Stimulated activated naive CD8-positive, alpha-beta T cell treated with anti-CD3 and anti-CD28 coated beads, Interleukin-15, amount 100 ng/mL, for 72 hours (primary cell): ENCODE measurements at places on chromosomes 13 and 19.

DNA sequence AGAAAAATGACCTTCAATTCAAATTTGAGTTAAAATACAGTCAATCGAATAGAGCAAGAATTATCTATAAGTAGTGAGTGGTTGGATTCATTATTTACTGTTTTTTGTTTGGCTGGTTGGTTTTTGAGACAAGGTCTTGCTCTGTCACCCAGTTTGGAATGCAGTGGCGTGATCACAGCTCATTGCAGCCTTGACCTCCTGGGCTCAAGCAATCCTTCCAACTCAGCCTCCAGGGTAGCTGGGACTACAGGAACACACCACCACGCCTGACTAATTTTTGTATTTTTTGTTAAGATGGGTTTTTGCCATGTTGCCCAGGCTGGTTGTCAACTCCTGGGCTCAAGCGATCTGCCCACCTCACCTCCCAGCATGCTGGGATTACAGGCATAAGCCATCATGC lies 25.0 kb downstream of the MTMR6 start:
- no peak for DNase-seq

- no peak for DNase-seq
These were observed 49.5 kb upstream of the FRY start for GRCh38 chr13:31982124-31982523.

- DNase-seq = no peak
These were observed 177.8 kb upstream of the NBEA start for GRCh38 chr13:34764246-34764645.

GRCh38 chr19:47765523-47766358 lies 12.8 kb upstream of the SELENOW start:
- peak; percentile 40 for DNase-seq

DNA sequence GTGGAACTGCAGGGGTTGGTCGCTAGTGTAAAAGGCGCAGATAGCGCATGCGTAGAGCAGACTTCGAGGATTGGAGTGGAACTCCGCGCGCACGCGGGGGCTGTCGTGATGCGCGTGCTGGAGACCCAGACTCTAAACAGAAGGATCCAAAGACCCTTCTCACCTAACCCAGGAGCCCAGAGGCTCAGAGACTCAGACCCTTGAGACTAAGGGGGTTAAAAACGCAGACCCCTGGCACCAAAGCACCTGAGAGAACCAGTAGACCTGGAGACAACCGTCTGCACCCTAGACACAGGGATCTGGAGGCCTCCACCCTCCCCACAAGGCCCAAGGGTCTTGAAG lies 567 bp upstream of the CTU1 start:
- no peak for DNase-seq

DNA sequence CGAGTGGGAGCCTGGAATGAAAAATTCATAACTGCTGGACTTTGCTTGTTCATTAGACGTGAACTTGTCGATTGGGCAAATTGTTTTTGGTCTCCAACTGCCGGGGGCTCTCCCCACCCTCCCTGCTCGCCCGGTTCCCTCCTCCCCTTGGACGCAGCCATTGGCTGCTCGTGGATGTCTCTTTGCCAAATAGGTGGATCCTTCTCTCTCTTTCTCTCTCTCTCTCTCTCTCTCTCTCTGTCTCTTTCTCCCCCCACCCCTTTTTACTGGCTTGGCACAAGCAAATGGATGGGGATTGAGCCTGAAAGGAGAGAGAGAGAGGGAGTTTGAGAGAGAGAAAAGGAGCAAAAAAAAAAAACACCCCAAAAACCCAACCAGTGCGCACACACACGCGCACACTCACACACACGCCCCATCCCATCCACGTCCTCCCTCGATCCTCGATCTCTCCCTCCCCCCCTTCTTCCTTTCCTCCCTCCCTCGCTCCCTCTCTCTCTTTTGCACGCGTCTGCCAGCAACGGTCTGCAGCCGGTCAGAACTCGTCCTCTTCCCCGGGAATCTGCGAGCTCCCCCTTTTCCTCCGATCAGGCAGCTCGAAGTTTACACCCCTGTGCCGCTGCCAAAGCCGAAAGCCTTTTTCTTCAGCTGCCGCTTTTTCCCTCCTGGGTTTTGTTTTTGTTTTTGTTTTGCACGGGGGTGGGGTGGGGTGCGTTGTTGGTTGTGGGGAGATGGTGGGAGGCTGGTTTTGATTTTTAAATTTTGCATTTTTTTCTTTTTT lies 27.8 kb downstream of the NFIX start:
- DNase-seq = no peak

DNA sequence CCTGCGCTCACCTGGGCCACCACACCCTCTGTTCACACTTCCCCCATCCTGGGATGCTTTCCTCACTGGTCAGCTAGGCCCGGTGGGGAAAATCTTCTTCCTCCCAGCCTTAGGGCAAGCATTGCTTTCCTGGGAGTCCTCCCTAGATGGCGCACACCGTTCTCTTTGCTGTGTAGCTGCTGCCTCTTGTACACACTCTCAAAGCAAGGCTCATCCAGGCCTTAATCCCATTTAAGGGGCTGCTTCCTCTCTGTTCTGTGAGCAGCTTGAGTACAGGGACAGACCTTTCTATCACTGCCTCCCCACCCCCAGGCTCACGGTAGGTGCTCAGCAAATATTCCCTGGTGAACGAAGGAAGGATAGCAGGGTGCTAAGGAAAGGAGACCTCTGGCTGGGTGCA lies 11.1 kb downstream of the SLC7A10 start:
- DNase-seq = no peak

GRCh38 chr19:45092747-45093678 lies at the start of gene PPP1R37:
Gene PPP1R37 (plus strand): TSS chr19:45093179. CDS start chr19:45093326, 147 bp downstream.
- DNase-seq = peak; percentile 92

GRCh38 chr13:20964904-20965303 lies 62.4 kb upstream of the XPO4 start:
- DNase-seq = no peak

DNA sequence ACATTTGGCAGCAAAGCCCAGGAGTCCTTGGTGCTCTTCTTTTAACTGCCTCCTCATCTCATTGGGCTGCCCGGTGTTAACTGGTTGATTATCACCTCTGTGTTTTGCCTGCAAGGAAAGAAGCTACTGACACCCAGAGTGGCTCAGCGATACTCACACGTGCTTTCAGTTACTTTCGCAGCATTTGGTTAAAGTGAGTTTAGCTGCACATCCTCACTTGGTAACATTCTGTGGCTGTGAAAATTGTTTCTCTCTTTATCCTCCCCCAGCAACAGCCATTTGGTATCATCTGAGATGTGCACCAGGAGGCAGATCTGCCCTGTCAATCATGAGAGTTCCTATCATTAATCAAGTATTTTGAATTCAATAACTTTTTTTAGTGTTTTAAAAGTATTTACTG lies 44.6 kb upstream of the GPR183 start:
- peak; percentile 51 for DNase-seq

GRCh38 chr13:106589716-106590115 lies 21.8 kb upstream of the ARGLU1 start:
- DNase-seq = no peak

- no peak for DNase-seq
These were observed 14.4 kb upstream of the RETN start for GRCh38 chr19:7654401-7654800.

DNA sequence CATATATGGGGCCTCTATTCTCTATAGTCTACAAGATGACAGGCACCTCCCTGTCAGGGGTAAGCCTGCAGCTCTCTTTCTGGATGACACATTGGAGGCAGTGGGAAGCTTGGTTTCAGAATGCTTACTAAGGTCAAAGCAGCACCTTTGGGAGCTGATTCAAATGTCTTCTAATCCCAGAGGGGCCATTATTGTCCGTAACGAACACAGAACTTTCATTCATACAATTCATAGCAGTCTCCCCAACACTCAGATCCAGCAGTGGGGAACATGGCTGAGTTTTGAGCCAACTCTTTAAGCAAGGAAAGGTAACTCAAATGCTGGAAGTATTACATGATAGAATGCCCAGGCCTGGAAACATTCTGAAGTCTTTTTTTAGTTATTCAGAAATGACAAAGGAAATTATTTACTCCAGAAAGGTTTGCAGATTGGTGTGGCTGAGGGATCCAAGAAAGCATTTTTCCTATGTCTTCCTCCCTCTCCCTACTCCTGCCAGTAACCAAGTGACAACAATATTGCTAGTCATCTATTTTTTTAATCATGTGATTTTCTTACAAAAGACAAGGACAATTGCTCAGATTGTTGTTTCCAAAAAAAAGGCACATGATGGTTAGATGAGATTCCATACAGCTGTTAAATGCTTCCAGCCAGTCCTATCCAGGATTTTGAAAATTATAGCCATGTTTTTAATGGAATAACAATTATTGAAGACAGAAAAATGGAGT lies 118.7 kb downstream of the FOXO1 start:
- DNase-seq = no peak

GRCh38 chr19:40716031-40716481 lies 630 bp downstream of the COQ8B start:
- DNase-seq = peak; percentile 83

DNA sequence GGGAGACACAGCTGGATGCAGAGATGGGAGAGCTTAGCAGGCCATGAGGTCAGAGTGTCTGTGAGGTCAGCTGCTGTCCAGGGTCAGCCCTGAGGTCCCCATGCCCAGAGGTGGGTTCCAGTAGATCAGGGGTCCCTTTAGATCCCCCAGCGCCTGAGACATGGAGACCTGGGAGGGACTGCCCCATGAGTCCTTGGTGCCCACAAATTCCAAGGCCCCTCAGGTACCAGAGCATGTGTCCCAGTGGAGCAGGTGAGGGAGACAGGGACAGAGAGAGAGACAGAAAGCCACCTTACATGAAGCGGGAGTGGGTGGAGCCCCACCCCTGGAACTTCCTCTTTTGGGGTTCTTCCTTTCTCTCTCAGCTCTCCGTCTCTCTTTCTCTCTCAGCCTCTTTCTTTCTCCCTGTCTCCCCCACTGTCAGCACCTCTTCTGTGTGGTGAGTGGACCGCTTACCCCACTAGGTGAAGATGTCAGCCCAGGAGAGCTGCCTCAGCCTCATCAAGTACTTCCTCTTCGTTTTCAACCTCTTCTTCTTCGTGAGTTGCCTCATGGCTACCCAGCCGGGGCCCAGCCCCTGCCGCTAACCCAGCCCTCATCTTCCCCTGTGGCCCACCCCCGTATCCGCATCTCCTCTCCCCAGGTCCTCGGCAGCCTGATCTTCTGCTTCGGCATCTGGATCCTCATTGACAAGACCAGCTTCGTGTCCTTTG lies at the start of gene CD37:
Gene CD37 (plus strand): TSS at position 336 of the 713 bp plus-strand sequence. CDS start 135 bp downstream, at position 471.
- DNase-seq = peak; percentile 42

GRCh38 chr13:63497601-63498000 lies 2082.0 kb upstream of the PCDH20 start:
- DNase-seq = no peak

DNA sequence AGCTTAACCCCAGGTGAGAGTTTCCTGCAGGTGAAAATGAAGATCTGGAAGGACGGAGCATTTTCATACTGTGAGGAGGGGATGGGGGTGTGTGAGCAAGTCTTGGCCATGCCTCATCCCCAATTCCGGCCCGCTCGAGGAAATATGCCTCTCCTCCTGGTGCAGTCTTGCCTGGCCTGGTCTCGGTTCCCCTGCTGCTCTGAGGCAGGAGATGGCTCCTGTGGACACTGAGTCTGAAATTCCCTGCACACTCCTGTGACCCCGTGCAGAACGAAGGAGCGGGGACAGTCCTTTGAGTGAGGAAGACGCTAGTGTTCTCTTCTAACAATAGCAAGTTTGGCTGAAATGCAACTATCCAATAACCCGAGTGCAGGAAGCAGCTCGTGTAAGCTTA lies 329 bp upstream of the ZNF439 start:
- DNase-seq = no peak

- DNase-seq = no peak
These were observed 636.2 kb upstream of the KLF12 start for GRCh38 chr13:74770361-74770760.

DNA sequence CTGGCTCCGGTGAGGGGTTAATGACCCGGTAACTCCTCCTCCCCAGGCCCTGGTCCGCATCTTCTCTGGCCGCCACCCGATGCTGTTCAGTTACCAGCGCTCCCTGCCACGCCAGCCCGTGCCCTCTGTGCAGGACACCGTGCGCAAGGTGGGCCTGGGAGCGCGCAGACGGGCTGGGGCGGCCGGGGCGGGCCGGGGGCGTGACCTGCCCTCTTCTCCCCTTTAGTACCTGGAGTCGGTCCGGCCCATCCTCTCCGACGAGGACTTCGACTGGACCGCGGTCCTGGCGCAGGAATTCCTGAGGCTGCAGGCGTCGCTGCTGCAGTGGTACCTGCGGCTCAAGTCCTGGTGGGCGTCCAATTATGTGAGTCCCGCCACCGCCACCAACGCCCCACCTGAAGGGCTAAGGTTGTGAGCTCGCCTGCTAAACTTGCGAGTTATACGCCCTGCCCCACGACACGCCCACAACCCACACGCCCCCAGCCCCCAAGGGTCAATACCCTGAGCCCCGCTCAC lies 10.4 kb downstream of the CPT1C start:
- no peak for DNase-seq

DNA sequence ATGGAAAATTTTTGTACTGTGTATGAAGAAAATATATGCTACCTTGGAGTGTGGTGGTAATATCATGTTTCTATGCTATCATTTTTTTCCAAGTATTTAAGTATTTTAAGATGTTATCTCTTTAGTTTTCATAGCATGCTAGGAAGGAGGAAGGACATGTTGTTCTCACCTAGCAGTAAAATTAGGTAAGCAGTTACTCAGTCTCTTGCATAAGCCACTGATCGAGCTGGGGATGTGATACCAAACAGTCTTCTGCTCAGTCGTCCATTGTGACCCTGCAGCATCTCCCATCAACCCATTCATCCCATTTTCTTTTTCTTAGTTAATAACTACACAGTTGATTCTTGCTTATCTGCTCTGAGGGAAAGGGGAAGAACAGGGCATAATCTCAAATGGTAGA lies 130.6 kb downstream of the KLF5 start:
- no peak for DNase-seq

GRCh38 chr19:1082165-1082927 lies 12.8 kb downstream of the POLR2E start:
- DNase-seq = peak; percentile 85

DNA sequence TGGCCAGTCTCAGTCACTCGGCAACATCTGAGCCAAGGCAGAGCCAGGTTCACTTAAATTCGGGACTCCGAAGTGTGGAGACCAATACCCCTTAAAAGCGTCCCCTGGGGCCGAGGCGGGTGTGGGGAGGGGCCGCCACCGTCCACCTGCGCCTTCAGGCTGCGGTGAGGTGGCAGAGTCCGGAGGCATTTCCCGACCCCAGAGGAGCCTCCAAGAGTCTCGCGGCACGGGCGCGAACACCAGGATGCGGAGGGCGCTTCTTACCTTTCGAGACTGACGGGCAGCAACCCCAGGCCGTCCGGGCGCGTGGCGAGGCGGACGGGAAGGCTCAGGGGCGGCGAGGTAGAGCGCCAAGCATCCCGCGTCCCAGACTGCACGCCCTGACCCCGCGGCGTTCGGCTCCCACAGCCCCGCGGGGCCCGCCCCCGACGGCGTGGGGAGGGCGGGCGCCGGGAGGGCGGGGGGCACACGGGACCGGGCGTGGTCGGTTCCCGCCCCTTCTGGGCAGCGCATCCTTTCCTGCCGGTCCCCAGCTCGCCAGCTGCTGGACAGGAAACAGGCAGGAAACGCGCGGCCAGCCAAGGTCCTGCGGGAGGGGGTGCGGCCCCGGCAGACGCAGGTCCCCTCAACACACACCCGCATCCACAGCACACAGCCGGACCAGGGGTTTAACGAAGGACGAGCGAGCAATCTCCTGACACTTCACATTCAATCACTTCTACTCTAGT lies at the start of gene THSD1:
Gene THSD1 (minus strand): TSS at position 406 of the 728 bp plus-strand sequence. CDS start 3,572 bp downstream, outside the sequence.
- peak; percentile 9 for DNase-seq

- no peak for DNase-seq
These were observed 86.3 kb downstream of the LRCH1 start for GRCh38 chr13:46639033-46639981.

- no peak for DNase-seq
These were observed 7.0 kb upstream of the UNC13A start for GRCh38 chr19:17695198-17695597.
